SJSA1 (cell line): ENCODE measurements at places on chromosomes 12 and 14. TPM values are rescaled to one million over a fixed set of nuclear protein-coding genes. Genes with fewer than 3 reads are reported as not detected.

DNA sequence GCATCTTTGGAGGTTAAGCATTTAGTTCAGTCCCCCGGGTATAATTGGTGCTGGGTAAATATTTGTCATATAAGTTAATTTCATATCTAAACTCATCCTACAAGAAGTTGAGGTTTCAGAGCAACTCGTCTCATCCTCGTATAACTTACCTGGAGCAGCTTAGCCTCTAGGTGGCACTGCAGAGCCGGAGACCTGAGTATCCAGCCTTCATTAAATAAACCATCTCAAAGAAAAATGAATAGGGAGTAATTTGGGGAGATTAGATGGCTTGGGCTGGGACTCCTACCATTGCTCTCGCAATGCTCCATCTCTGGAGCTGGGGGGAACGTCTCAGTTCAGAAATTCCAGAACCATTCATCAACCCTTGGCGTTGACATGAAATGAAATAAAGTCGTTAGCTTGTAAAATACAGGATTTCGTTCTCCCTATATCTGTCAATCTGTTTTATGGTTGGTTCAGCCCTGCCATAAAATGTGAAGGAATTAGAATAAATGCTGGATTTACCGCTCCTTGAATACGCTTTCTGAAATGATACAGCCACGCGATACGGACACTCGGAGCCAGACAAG, 122.9 kb upstream of the TMEM132D start:
- no peaks in the 10 kb centered on the region for H3K4me1 ChIP-seq
- H3K27ac ChIP-seq: no peak overlapping the region
- no peaks in the 10 kb centered on the region for H3K36me3 ChIP-seq
- no peak overlapping the region for H3K4me3 ChIP-seq
- no peak for DNase-seq

DNA sequence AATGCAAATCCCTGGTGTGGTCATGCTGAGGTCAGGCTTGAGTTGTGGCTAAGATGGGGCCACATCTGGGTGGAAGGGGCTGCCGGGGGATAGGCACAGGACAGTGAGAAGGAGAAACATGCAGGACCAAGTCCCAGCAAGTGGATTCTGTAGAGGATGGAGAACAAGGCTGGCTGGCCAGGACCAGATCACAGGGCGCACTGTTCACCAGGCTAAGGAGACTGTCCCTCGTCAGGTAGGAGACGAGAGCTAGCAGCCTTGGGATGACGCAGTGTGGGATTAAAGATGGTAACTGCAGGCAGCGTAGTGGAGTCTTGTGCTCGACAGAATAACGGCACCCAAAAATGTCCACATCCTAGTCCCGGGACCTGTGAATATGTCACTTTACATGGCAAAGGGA, 336.1 kb downstream of the BCL11B start:
- no peak overlapping the region for H3K4me3 ChIP-seq
- H3K36me3 ChIP-seq: no peaks in the 10 kb centered on the region
- no peaks in the 10 kb centered on the region for H3K4me1 ChIP-seq
- H3K27ac ChIP-seq: no peak overlapping the region

- no peak for DNase-seq
- no peak overlapping the region for H3K27ac ChIP-seq
- no peaks in the 10 kb centered on the region for H3K27me3 ChIP-seq
- no peak overlapping the region for H3K4me3 ChIP-seq
- H3K4me1 ChIP-seq: peaks cover 27% of the 10 kb centered on the region
Observed at GRCh38 chr14:99727096-99727870, 43.2 kb downstream of the CYP46A1 start.

The ALDH2 gene
- 24.2 and 27.9 TPM in 2 replicates for total RNA-seq

The SLCO1A2 gene
- not detected in 2 replicates for total RNA-seq

The EDDM3A gene
- total RNA-seq: not detected in 2 replicates

The GPR132 gene
- not detected in 2 replicates for total RNA-seq

The PSMC6 gene
- 168 and 216 TPM in 2 replicates for total RNA-seq

DNA sequence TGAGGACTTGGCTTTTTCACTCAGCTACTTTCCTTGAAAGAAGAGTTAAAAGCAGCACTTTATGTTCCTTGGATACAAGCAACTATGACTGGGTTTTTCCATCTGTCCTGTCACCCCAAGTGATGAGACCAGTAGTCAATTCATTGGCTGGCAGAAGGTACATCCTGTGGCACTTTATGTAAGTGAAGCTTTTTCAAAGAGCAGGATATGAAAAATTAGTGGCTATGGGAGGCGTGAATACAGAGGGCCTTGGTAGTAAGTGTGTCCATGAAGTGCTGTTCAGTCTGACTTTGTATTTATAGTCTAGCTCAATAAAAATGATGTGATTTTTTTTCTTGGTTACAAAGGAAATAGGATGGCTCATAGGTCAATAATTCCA, 68.8 kb downstream of the DRAM1 start:
- no peak overlapping the region for H3K4me3 ChIP-seq
- peaks cover 12% of the 10 kb centered on the region for H3K4me1 ChIP-seq
- no peaks in the 10 kb centered on the region; the same call in 1 of the 2 replicates for H3K27me3 ChIP-seq
- no peaks in the 10 kb centered on the region for H3K36me3 ChIP-seq

The BHLHE41 gene
- total RNA-seq: 36.1 and 69.1 TPM in 2 replicates

GRCh38 chr12:67649570-67650387, 1.2 kb downstream of the DYRK2 start:
- H3K27me3 ChIP-seq: no peaks in the 10 kb centered on the region
- DNase-seq: peak; percentile 51
- H3K36me3 ChIP-seq: peaks cover 44% of the 10 kb centered on the region
- peak overlapping the region; percentile 77 for H3K27ac ChIP-seq

The CDC42BPB gene
- total RNA-seq: 53.4 and 56.5 TPM in 2 replicates

GRCh38 chr14:58746261-58746660, 108.5 kb downstream of the DACT1 start:
- DNase-seq: peak; percentile 56
- no peaks in the 10 kb centered on the region for H3K27me3 ChIP-seq
- H3K4me1 ChIP-seq: peaks cover 65% of the 10 kb centered on the region
- no peak overlapping the region for H3K4me3 ChIP-seq
- H3K27ac ChIP-seq: no peak overlapping the region

The DTD2 gene
- total RNA-seq: 30.4 and 48.7 TPM in 2 replicates

GRCh38 chr12:95723693-95724384, 66.7 kb downstream of the NTN4 start:
- DNase-seq: no peak
- H3K27me3 ChIP-seq: no peaks in the 10 kb centered on the region
- H3K27ac ChIP-seq: no peak overlapping the region
- H3K4me3 ChIP-seq: no peak overlapping the region
- H3K4me1 ChIP-seq: no peaks in the 10 kb centered on the region; the same call in 1 of the 2 replicates

DNA sequence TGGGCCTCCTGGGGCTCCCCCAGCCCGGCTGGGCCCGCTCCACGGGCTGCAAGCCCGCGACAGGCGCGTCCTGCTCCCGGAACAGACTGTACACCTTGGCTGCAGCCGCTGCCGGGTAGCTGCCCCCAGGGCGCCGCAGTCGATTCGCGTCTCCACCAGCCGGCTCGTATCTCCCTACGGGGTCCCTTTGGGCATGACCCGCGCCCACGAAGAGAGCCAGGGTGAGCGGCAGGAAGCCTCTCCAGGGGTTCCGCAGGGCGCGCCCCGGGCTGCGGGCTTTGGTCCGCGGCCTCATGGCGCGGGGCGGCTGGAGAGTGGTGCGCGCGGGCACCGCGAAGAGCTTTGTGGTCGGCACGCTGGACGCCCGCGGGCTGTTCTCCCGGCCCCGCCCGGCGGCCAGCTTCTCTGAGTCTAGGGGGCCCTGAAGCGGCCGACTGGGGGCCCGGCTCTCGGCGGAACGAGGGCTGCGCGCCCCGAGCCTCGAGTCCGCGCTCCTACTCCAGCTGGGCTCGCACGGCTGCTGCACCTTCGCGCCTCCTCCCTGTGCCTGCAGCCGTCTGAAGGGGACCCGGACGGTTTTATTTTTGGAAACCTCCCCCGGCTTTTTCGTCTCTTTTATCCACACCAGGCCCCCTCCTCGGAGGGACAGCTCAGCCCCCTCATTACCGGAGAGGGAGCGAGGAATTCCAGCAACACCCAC, at the start of gene LTBP2:
TSS of gene LTBP2 (minus strand) at position 588 of the 700 bp plus-strand sequence. CDS start at position 295, 293 bp downstream.
- H3K4me3 ChIP-seq: peak within 1 kb of the TSS; percentile 60
- peaks cover 32% of the 10 kb centered on the region for H3K4me1 ChIP-seq
- H3K27me3 ChIP-seq: peaks cover 7% of the 10 kb centered on the region
- DNase-seq: no peak
- no peak within 1 kb of the TSS for H3K27ac ChIP-seq
- no peaks in the 10 kb centered on the region for H3K36me3 ChIP-seq

The NEMF gene
- 30.4 and 42.7 TPM in 2 replicates for total RNA-seq

GRCh38 chr12:66453844-66454243, 151.6 kb downstream of the HELB start:
- no peak for DNase-seq
- no peaks in the 10 kb centered on the region for H3K36me3 ChIP-seq
- H3K27ac ChIP-seq: no peak overlapping the region

DNA sequence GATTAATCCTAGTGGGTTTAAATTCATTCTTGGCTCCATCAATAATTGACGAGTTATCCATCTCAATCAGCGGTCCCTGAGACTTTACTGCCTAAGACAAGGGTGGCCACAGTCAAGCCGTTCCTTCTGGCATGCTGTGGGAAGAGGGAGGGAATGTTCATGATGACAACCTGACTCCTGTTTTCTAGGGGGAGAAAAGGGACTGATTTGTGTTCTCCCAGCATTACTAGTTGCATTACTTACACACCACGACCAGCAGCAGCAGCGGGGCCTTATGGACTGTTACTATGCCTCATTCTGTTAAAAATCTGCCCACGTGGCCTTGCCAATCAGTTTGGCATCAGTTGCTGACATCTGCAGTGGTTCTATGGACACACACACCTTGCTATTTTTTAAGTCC, 29.9 kb downstream of the PLEKHG7 start:
- H3K4me3 ChIP-seq: no peak overlapping the region
- no peaks in the 10 kb centered on the region for H3K36me3 ChIP-seq
- no peaks in the 10 kb centered on the region for H3K27me3 ChIP-seq
- H3K27ac ChIP-seq: no peak overlapping the region
- H3K4me1 ChIP-seq: no peaks in the 10 kb centered on the region

- H3K27me3 ChIP-seq: peaks cover 13% of the 10 kb centered on the region
- no peak overlapping the region for H3K27ac ChIP-seq
- no peak for DNase-seq
- no peak overlapping the region for H3K4me3 ChIP-seq
- H3K4me1 ChIP-seq: peaks cover 17% of the 10 kb centered on the region
- no peaks in the 10 kb centered on the region for H3K36me3 ChIP-seq
Observed at GRCh38 chr14:96040828-96041371, 1.7 kb downstream of the C14orf132 start.

- H3K4me3 ChIP-seq: no peak overlapping the region
- no peak overlapping the region for H3K27ac ChIP-seq
- H3K36me3 ChIP-seq: no peaks in the 10 kb centered on the region
- no peak for DNase-seq
Observed at GRCh38 chr14:79702197-79702596, 509.1 kb downstream of the DIO2 start.

The FAIM2 gene
- total RNA-seq: not detected in 2 replicates

The KCNA5 gene
- total RNA-seq: not detected in 2 replicates

The SOX5 gene
- total RNA-seq: 1.7 and 5.0 TPM in 2 replicates

- no peaks in the 10 kb centered on the region for H3K27me3 ChIP-seq
- H3K27ac ChIP-seq: no peak overlapping the region
- H3K36me3 ChIP-seq: peaks cover 31% of the 10 kb centered on the region
- H3K4me1 ChIP-seq: no peaks in the 10 kb centered on the region
Observed at GRCh38 chr14:49677643-49678042, 10.4 kb downstream of the POLE2 start.

The MFAP5 gene
- total RNA-seq: 1.7 and 2.3 TPM in 2 replicates

The DPF3 gene
- 0.53 and 2.1 TPM in 2 replicates for total RNA-seq

DNA sequence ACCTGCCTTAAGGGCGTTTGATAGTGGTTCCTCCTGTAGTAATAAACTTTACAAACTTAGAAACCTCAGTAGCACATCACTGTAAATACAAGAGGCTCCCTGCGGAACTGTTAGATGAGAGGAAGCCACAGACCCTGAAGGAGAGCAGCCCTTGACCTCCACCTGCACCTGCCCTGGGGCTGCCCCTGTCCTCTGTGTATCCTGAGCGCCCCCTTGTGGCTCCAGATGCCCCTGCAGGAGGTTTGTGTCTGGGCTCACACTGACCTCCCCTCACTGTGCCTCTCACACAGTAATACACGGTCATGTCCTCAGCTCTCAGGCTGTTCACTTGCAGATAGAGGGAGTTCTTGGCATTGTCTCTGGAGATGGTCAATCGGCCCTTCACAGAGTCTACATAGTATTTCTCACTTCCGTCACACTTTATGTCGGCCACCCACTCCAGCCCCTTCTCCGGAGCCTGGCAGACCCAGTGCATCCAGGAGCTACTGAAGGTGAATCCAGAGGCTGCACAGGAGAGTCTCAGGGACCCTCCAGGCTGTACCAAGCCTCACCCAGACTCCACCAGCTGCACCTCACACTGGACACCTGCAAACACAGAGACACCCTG, 1059.8 kb downstream of the TMEM121 start:
- no peak overlapping the region for H3K27ac ChIP-seq
- no peaks in the 10 kb centered on the region for H3K27me3 ChIP-seq
- DNase-seq: no peak
- no peak overlapping the region for H3K4me3 ChIP-seq
- no peaks in the 10 kb centered on the region for H3K36me3 ChIP-seq

The MYF6 gene
- total RNA-seq: not detected in 2 replicates

- peak overlapping the region; percentile 25 for H3K4me3 ChIP-seq
- no peaks in the 10 kb centered on the region for H3K27me3 ChIP-seq
- DNase-seq: peak; percentile 72
- H3K4me1 ChIP-seq: peaks cover 21% of the 10 kb centered on the region
- peak overlapping the region; percentile 59 for H3K27ac ChIP-seq
Observed at GRCh38 chr14:91269076-91269991, 24.8 kb upstream of the GPR68 start.

The SMCO3 gene
- 0.16 TPM in 1 of 2 replicates, not detected in the other for total RNA-seq

The KRT2 gene
- not detected in 2 replicates for total RNA-seq

GRCh38 chr12:32115404-32116104, 8.9 kb downstream of the BICD1 start:
- peak; percentile 84 for DNase-seq
- no peaks in the 10 kb centered on the region for H3K27me3 ChIP-seq
- H3K27ac ChIP-seq: peak overlapping the region; percentile 50
- H3K4me1 ChIP-seq: peaks cover 36% of the 10 kb centered on the region

DNA sequence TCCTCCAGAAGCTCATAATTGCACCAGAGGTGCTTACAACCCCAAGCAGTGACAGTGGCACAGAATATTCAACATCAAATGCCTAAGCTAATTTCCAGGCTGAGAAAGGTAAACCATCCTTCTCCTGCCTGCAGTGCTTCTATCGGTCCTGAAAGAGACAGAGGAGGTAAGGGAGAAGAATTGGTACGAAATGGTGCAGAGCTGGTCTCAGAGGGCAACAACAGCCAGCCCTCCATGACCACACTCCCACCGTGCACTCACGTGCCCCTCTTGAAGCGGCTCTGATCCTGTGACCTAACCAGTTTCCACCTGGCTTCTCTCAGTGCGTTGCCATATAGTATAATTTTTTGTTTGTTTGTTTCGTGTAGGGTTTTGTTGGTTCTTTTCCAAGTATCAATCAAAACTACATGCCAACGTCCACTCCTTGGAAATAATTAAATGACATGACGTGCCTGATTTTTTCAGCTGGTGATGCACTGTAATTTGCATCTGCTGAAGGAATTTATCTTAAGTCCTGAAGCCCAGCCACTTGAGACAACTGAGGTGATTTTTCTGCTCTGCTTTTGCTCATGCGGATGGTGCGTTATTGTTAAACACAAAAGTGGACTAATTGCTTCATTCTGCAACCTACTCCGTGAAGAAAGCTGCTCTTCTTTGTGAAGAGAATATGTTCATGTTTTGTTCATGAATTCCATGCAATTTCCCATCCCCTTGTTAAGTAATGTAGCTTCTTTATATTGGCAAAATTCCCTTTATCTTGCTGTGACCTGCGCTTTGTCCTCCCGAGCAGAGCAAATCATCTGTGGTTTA, 1.3 kb upstream of the ATP2A2 start:
- H3K27me3 ChIP-seq: no peaks in the 10 kb centered on the region
- DNase-seq: no peak
- peak overlapping the region; percentile 95 for H3K4me3 ChIP-seq
- H3K4me1 ChIP-seq: peaks cover 22% of the 10 kb centered on the region
- peaks cover 35% of the 10 kb centered on the region for H3K36me3 ChIP-seq
- peak overlapping the region; percentile 99; the same call in 1 of the 2 replicates for H3K27ac ChIP-seq

The FANCM gene
- 8.1 and 11.3 TPM in 2 replicates for total RNA-seq
